ENCODE measurements at places on chromosomes 16 and 17. TPM values are rescaled to one million over a fixed set of nuclear protein-coding genes. Genes with fewer than 3 reads are reported as not detected.

The ZNF385C gene
- polyA plus RNA-seq: not detected

DNA sequence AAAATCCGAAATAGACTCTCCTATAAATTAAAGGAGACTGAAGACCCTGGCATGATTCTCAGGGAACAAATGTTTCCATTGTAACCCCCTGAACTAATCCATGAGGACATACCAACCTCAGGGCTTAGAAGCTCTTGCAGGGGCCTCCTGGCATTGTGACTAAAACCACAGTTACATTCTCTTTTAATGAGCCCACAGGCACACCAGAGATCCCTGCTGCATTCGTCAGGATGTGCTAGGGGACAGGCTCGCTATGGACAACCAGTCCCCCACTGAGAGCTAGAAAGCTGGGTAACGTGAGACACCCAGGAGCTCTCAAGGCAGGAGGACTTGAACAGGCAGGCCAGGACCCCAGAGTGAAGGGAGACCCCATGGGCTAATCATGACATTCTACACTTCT is 140.6 kb upstream of the TNRC6C start:
- H3K4me3 ChIP-seq: no peak overlapping the region
- peaks cover 3% of the 10 kb centered on the region for H3K4me1 ChIP-seq
- H3K27ac ChIP-seq: no peak overlapping the region
- no peaks in the 10 kb centered on the region for H3K36me3 ChIP-seq

DNA sequence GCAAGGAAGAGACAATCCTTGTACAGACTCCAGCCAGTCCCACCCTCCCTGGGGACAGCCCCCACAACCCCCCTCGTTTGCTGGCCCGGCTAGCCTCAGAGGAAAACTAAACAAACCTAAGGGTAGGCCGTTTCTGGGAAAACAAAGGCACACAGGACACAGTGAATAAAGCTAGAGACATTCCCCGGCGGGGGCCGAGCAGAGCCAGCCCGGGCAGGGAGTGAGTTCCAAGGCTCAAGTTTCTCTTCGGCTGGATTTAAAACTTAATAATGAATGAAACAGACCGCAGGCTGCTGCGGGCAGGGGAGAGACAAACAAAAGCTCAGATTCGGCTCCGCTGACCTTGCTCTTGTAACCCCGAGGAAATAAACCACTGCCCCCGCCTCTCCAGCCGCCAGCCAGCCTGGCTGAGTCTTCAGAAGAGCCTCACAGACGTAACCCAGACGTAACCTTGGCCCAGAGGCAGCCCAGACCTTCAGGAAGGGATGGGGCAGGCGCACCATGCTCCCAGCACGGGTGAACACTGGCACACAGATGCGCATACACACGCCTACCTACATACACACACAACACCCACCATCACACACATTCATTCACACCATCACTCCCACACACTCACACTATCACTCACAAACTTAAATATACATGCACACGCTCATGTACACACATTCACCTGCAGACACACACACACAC is 216.0 kb downstream of the ZNF423 start:
- no peak for DNase-seq
- H3K27me3 ChIP-seq: no peaks in the 10 kb centered on the region
- H3K36me3 ChIP-seq: no peaks in the 10 kb centered on the region
- no peak overlapping the region for H3K4me3 ChIP-seq
- peak overlapping the region; percentile 54 for H3K27ac ChIP-seq

DNA sequence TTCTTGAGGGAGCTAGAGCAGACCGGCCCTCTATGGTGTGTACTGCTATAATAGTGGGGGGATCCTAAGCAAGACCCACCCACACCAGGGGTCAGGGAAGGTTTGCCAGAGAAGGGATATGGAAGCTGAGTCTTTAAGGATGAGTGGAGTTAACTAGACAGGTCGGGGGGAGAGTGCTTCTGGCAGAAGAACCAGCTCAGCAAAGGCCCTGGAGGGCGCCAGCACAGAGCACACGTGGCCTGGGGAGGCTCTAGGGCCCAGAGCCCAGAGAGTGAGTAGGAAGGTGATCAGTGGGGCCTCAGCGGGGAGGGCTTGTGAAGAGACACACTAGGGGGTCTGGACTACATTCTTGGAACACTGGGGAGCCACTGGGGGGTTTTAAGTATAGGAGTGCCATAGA is 21.1 kb downstream of the NGFR start:
- peaks cover 17% of the 10 kb centered on the region for H3K4me1 ChIP-seq
- peak overlapping the region; percentile 0 for H3K27ac ChIP-seq
- H3K27me3 ChIP-seq: no peaks in the 10 kb centered on the region
- no peak for DNase-seq

The RAB26 gene
- 31.9 TPM for polyA plus RNA-seq

The ZNF830 gene
- 11.5 TPM for polyA plus RNA-seq

The KRTAP1-5 gene
- polyA plus RNA-seq: not detected

- peaks cover 3% of the 10 kb centered on the region for H3K4me1 ChIP-seq
- H3K36me3 ChIP-seq: no peaks in the 10 kb centered on the region
- H3K4me3 ChIP-seq: no peak overlapping the region
- DNase-seq: peak; percentile 83
- no peaks in the 10 kb centered on the region for H3K27me3 ChIP-seq
These were observed 21.4 kb downstream of the ALOX15B start for GRCh38 chr17:8060274-8060673.

DNA sequence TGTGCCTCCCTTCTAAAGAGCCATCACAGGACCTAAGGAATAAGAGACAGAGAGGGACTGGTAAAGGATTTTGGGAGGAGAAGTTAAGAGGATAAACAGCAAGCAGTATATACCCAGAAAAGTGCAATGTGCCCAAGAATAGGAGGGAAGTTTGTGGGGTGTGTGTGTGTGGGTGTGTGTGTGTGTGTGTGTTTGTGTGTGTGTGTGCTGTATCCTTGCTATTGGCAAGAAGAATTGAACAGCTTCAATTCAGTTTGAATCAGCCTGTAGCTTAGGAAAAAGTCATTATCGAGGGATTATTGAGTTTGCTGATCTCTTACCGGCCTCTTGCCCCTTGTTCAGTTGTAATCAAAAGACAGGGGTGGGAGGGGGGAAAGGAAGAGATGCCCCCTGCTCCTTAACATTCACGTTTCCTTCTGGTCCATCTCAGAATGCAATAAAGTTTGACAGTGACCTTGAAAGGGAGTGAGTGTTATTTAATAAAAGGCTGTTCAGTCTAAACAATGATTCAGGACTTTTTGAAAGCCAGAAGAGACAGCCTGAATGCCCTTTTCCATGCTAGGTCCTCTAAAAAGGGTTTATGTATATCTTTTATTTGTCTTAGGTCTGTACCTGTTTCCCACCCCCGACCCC is 23.9 kb upstream of the MAPT start:
- H3K4me3 ChIP-seq: no peak overlapping the region
- no peak overlapping the region for H3K27ac ChIP-seq
- DNase-seq: no peak
- no peaks in the 10 kb centered on the region for H3K36me3 ChIP-seq
- no peaks in the 10 kb centered on the region for H3K27me3 ChIP-seq

- DNase-seq: peak; percentile 48
- H3K36me3 ChIP-seq: peaks cover 29% of the 10 kb centered on the region
- peak overlapping the region; percentile 81 for H3K27ac ChIP-seq
- H3K27me3 ChIP-seq: no peaks in the 10 kb centered on the region
- H3K4me3 ChIP-seq: peak overlapping the region; percentile 73
These were observed 615 bp downstream of the PHKG2 start for GRCh38 chr16:30748634-30749445.

The ARSG gene
- polyA plus RNA-seq: not detected

GRCh38 chr17:19733953-19734526 is 14.1 kb downstream of the ALDH3A1 start:
- H3K27me3 ChIP-seq: no peaks in the 10 kb centered on the region
- H3K4me1 ChIP-seq: peaks cover 5% of the 10 kb centered on the region
- peak overlapping the region; percentile 58 for H3K27ac ChIP-seq
- no peak overlapping the region for H3K4me3 ChIP-seq
- H3K36me3 ChIP-seq: no peaks in the 10 kb centered on the region

The TBKBP1 gene
- polyA plus RNA-seq: 3.5 TPM

DNA sequence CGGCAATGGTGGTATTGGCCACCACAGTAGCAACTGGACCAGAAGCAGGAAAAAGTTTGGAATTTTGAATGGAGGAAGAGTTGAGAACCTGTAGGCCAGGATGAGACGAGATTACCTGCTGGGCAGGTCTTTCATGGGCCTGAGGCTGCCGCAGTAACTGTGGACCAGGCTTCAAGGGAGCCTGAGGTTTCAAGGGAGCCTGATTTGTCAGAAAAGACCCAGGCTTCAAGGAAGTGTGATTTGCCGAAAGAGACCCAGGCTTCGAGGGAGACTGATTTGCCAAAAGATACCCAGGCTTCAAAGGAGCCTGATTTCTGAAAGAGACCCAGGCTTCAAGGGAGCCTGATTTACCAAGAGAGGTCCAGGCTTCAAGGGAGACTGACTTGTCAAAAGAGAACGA is 66.6 kb upstream of the ARL4D start:
- no peak overlapping the region for H3K27ac ChIP-seq
- H3K36me3 ChIP-seq: no peaks in the 10 kb centered on the region
- H3K4me1 ChIP-seq: no peaks in the 10 kb centered on the region
- H3K27me3 ChIP-seq: no peaks in the 10 kb centered on the region
- no peak overlapping the region for H3K4me3 ChIP-seq
- DNase-seq: no peak

DNA sequence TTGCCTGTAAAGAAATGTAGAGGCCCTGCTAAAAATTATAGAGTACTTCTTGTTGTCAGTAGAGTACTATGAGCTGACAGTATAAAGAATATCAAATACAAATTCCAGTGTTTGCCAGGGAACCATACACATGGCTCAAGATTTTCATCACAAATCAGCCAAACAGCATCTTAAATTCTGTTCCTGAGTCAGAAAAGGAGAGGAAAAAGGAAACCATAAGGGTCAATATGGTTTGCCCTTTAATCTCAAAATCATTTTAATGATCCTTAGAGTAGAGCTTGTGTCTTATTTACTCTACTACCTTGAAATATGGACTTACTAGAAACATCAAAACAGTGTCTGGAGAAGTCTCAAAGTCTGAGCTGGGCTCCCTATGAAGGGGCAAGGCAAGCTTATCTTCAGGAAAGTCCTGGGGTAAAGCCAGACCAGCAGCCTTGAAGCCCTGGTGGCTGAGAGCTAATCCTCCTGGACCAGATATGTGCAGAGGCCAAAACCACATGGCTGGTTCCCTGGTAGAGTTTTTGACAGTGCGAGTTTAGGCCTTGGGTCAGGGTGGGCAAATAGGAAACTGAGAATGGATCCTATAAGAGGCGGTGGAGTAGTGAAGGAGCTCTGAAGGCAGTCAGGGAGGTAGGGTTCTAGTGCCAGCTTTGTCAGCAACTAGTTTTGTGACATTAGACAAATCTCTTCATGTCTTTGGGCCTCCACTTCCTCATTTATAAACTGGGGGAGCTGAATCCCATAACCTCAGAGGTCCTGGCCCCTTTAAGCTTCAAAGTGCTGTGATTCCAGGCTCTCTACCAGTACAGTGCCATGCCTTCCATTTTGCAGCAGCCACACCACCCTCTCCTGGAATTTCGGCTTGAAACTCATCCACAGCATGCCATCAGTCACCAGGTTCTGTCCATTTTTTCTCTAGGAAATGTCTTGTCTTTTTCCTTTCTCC is 38.9 kb downstream of the MRTFB start:
- no peak overlapping the region for H3K4me3 ChIP-seq
- H3K4me1 ChIP-seq: peaks cover 26% of the 10 kb centered on the region
- H3K27ac ChIP-seq: no peak overlapping the region
- H3K27me3 ChIP-seq: no peaks in the 10 kb centered on the region
- H3K36me3 ChIP-seq: peaks cover 4% of the 10 kb centered on the region

DNA sequence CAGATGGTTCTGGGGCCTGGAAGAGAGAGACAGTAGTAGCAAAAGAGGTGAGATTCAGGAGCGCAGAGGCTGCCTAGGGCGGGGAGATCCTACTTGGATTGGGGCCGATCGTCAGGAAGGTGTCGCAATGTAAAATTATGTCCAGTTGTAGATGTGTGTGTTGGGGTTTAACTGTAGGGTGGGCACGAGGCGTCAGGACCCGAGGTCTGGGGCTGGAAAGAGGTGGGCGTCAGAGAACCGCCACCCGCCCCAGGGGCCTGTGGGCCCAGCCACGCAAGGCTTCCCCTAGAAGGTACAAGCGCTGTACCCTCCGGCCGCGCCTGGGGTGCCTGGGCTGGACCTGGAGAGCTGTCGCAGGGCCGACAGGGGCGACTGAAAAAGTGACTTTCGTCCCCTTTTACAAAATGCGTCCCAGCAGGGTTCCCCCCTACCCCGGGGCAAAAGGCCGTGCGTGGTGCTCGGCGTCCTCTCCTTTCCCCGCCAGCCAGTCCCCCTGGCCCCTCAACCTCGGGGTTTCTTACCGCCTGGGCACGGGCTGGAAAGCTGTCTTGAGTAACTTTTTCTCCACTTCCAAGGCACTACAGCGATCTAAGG is 2.8 kb downstream of the IRX3 start:
- DNase-seq: no peak
- H3K4me1 ChIP-seq: peaks cover 1% of the 10 kb centered on the region
- peaks cover 88% of the 10 kb centered on the region for H3K27me3 ChIP-seq
- no peak overlapping the region for H3K27ac ChIP-seq
- no peak overlapping the region for H3K4me3 ChIP-seq
- no peaks in the 10 kb centered on the region for H3K36me3 ChIP-seq

- H3K36me3 ChIP-seq: no peaks in the 10 kb centered on the region
- no peak overlapping the region for H3K27ac ChIP-seq
- H3K4me3 ChIP-seq: no peak overlapping the region
- no peak for DNase-seq
- no peaks in the 10 kb centered on the region for H3K27me3 ChIP-seq
These were observed 775.9 kb upstream of the GOT2 start for GRCh38 chr16:59510008-59510424.

The CDK12 gene
- polyA plus RNA-seq: 47.4 TPM

- no peak for DNase-seq
- no peaks in the 10 kb centered on the region for H3K27me3 ChIP-seq
- H3K4me1 ChIP-seq: no peaks in the 10 kb centered on the region
- H3K36me3 ChIP-seq: no peaks in the 10 kb centered on the region
- no peak overlapping the region for H3K27ac ChIP-seq
These were observed 410.0 kb upstream of the HSBP1 start for GRCh38 chr16:83397601-83398291.

DNA sequence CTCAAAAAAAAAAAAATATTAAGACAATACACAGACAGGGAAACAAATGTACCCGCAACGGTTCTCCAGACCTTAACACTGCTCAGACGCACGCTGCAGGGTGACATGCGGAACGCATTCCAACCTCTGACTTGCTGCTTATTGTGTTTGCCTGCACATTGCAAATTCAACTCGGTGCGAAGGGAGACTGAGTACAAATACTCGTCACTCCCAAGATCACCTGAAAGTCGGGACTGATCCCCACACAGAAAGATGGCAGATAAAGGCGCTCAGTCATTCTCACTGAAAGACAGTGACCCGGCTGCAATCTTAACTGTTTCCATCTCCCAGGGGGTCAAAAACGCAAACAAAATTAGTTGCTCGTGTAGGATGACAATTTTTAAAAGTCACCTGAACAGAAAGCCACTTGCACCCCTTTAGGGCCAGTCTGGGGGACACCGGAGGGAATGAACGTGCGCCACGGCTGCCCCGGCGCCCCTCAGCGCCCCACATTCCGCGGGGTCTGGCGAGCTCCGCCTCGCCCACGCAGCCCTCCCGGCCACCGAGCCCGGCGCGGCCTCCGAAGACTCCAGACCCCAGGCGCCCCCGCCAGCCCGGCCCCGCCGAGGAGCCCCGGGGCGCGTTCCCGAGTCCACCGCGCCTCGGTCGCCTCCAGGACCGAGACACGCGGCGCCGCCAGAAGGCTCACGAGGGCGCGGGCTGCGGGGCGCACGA is 589 bp downstream of the CLCN7 start:
- peaks cover 4% of the 10 kb centered on the region for H3K4me1 ChIP-seq
- H3K36me3 ChIP-seq: no peaks in the 10 kb centered on the region
- DNase-seq: peak; percentile 44
- H3K27me3 ChIP-seq: no peaks in the 10 kb centered on the region
